Endothelial cell (in vitro differentiated cells): ENCODE measurements at places on chromosomes 3 and 15. TPM values are rescaled to one million over a fixed set of nuclear protein-coding genes. Genes with fewer than 3 reads are reported as not detected.

DNA sequence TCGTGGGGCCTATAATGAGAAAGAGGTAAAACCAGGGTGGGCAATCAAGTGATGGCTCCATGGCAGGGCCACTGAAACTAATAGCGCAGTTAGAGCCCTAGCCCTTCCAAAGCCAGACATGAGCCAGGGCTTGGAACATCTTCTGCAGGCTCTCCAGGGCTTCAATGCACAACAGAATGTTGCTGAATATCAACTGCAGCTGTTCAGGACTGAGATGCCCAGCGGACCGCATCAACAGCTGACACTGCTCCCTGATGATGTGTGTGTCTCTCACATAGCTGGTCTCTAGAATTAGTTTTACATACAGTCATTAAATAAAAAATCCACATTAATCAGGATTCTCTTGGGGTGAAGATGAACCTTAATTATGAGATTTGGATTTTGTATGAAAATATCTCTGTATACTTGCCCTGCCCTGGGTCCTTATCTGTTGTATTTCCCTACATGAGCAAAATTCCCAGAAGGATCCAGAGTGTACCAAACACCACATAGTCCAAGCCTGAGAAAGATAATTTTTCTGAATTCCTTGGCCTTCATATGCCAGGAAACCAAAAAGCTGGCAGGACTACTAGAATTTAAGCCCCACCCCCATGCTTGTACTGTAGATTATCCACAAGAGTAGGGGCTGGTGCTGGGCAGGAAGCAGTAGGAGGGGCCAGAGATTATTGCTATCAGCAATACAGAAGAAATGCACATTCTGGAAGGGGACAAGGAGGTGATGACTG is 7.7 kb upstream of the GOLGB1 start:
- DNase-seq, result no peak

DNA sequence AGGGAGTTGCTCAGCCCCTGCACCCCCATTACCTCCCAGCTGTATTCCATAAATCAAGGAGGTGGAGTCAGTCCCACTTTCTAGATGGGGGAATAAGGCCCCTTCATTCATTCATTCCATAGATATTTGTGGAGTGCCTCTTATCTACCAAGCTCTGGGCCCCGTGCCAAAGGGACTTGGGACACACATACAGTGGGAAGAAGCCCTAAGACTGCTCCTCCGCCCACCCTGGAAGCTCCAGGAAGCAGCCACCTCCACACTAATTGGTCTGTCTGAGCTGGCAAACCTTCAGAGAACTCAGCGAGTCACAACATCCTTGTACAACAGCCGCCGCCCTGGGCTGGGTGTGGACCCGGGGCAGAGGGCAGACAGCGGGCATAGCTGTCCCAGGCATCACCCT is 6.4 kb downstream of the STRA6 start:
- no peak for DNase-seq

DNA sequence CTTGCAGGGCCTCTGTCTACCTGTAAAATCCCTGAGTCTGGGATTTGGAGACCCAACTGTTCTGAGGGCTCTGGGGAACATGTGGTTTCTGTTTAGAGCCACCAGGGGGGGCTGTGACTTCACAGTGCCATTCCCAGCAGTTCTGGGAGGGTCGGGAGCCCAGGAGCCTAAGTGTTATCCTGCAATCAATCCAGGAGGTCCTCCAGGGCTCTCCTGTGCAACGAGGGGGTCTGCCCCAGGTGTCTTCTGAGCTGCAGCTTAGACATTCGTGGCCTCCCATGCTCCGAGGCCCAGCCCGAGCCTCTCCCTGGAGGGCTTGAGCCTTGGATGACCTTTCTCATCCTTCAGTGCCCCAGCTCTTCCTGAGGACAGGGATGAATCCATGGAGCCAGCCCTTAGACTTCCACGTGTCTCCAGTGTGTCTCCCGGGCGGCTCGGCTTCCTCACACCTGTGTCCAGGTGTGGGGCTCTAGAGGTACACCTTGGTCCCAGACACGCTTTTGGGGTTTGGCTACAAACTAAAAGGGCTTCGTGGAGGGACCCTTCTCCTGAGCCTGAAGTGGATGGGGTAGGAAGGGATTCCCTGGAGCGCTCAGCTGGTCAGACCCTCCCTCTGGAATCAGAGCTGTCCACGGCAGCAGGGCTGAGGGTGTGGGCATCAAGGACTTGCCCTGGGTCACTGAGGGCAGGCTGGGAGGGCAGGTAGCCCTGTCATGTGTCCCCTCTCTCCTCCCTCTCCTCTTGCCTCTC is 20.3 kb upstream of the ABTB1 start:
- DNase-seq, result peak; percentile 66

The GNAT1 gene
- total RNA-seq, result 0.59 TPM

The STRA6 gene
- total RNA-seq, result 9.2 TPM

DNA sequence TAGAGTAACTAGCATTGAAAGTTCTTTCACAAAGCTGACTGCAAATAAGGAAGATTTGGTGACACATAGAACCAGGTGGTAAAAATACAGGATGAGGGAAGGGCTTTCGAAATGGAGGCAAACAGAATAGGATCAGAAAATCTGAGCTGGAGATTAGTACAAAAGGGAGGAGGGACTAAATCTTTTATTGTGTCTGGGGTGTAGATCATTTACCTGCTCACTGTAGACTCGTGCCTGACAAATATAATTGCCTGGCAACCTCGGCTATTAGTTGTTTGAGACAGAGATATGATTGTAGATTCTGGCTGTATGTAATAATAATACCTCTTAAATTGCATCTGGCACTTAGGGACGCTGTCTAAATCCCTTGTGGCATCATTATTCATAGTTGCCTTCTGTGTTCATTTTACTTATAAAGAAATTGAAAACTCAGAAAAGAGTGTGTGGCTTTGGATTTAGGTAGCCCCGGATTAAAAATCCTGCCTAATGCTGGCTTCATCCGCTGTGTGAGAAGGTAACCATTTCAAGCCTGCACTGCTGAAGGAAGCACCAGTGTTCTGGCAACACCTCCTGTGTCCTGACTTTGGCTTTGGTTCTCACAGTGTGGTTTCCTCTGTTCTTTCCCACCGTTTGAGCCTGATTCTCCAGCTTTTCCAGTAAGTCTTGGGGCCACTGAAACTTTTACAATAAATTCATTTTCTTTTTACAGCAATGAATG is 25.0 kb upstream of the GPR160 start:
- DNase-seq, result no peak

GRCh38 chr3:28840976-28841376 is 439.9 kb upstream of the RBMS3 start:
- DNase-seq, result no peak

DNA sequence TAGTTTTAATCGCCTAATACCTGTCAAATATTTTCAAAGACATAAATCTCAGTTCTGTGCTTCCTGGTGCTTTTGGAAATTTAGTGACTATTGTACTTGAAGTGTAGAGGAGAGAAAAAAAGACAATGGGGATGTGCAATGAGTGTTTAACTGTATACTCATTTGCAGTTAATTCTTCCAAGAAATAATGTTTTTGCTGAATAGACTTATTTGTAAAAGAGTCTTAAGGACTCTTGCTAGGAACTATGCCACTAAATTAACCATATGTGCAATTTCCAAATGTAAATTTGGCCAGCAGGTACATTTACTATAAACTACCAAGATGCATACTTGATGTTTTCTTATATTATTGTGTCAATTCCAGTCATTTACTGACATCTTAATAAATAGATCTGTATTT is 2.0 kb downstream of the CHMP2B start:
- DNase-seq, result no peak

GRCh38 chr15:58748040-58748851 is 1.3 kb downstream of the ADAM10 start:
- DNase-seq, result no peak

DNA sequence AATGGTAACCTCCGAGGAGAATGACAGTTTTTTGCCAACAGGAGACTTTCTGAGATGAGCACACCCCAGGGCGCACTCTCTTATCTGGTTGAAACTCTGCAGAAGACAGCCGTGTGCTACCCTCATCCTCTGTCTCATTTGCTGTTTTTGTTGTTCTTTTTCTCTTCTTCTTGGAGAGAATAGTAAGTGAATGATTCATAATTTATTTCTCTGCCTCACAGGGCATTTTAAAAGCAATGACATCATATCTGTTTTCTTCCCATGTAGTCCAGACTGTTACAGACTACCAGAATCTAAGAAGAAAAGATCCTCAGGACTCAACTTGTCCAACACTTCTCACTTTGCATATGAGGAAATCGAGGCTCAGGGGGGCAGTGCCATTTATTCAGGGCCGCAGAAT is 771.1 kb upstream of the GRM7 start:
- DNase-seq, result no peak

- peak; percentile 85 for DNase-seq
Observed at GRCh38 chr3:54853573-54854404, 74.1 kb downstream of the LRTM1 start.

DNA sequence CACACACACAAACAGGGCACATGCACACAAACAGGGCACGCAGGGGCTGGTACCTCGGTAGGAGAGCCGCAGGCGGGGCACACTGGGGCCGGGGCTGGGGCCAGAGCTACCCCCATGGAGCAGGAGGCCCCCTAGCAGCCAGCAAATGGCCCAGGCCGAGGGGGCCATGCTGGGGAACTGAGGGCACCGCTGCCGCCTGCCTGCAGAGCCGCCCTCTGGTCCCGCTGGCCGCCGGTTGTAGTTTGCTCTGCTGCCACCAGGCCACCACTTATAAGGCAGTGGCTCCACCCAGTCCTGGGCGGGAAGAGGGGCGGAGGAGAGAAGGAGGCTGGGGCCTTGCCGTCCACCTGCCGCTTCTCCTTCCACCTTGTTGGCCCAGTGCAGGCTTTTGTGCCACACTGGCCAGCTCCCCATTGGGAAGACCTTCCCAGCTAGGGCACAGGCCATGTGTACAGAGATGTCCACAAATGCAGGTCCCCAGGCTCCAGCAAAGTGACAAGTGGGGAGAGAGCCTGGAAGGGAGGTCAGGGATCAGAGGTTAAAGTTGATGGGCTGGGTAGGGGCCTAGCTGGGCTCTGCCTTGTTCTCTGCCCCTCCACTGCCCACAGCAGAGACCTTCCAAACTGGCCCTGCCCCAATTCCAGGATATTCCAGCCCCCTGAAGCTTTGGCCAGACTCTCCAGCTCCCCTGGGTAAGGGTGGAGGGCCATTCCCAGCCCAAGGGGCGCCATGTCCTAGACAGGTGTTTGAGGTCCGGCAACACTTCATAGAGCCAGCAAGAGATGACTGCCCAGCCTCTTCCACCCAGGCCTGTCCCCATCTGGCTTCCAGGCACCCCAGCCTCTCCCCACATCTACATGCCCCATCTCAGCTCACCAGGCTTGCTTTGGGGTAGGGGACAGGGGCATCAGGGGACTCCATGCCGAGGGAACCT is at the start of gene SEMA3G:
SEMA3G (minus strand) TSS at position 244 of the 934 bp plus-strand sequence; CDS start at position 168, 76 bp downstream.
- DNase-seq, result peak; percentile 77

The NPAP1 gene
- total RNA-seq, result 0.18 TPM

DNA sequence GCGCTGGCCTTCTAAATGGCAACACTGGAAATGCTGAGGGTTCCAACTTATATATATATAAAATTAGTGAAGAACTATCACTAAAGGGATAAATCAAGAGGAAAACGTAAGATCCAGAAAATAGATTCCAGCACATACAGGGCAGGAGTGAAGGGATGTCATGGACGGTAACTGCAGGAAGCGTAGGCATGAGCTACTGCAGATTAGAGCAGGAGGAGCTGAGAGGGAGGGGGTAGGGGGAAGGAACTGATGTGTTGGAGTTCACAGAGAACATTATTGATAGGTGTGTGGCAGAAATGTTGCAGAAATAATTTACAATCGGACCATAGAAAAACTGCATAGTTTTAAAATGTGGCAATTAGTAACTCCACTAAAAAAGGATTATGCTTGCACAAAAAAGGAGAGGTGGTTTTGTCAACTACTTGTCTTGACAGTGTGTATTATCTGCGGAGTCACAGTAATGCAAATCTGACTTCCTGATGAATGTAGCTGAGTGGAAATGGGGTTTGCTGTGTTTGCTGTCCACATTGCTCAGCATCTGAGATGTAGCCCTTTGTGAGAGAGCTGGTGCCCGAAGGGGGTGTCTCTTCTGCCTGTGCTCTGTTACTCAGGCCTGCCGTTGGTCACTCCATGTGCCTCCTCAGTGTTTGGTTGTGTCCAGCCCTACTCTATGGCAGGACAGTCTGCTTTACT is 61.2 kb downstream of the PAK2 start:
- no peak for DNase-seq

- DNase-seq, result no peak
Observed at GRCh38 chr15:84908564-84908963, 24.1 kb downstream of the SLC28A1 start.

DNA sequence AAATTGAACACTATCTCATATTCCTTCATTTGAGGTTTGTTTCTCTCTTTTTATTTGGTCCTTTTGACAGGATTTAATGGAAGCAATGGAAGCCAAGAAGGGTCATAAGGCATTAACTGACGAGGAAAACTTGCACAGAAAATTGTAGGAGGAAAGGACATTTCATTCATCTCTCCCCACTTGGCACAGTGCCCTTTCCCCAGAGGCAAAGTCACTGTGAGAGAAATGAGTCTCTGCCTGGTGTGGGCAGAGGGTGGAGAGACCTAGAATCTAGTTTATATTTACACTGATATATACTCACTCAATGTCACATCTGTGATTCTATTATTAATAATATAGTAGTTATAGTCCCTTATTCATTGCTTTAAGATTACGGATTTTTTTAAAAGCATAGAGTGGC is 324.6 kb upstream of the IL12A start:
- no peak for DNase-seq
